Mesothelial cell of epicardium (in vitro differentiated cells): ENCODE measurements at places on chromosomes 3 and 15.

DNA sequence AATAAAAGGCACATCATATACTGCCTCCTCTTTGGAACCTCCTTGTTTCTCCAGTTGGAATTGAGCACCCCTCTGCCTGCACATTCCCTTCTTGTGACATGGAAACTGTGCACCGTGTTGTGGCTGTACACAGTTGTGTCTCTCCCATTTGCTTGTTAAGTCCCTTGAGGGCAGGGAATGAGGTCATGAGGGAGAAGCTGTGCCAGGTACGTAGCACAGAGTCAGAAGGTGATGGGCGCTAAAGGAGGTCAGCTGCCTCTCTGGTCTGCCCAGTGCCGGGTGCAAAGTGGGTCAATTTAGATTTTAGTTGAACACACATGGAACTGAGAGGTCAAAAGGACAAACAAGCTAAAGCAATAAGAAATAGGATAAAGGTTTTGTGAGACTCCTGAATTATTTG is 124.4 kb downstream of the FAM43A start:
- no peak for DNase-seq
- no peaks in the 10 kb centered on the region for H3K36me3 ChIP-seq
- no peak overlapping the region for H3K4me3 ChIP-seq
- H3K27ac ChIP-seq: no peak overlapping the region

DNA sequence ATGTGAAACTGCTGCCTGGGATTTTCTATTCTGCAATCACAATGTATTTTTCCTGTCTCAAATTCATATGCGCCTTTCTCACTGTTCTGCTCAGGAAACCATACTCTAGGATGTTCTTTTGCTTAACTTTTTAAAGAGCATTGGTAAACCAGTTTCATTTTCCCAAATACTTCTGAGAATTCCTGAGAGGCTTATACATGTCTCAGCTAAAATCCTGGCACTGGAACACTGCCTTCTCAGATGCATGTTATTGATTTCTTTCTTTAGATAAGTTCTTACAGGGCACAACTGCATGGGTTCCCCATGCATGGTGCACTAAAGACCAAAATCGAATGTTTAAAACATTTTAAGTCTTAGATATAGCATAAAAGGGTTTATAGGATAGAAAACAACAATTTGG is 178.3 kb upstream of the PLSCR5 start:
- no peak overlapping the region for H3K4me3 ChIP-seq
- no peaks in the 10 kb centered on the region for H3K4me1 ChIP-seq
- H3K36me3 ChIP-seq: no peaks in the 10 kb centered on the region
- no peak for DNase-seq
- H3K27ac ChIP-seq: no peak overlapping the region
- peaks cover 2% of the 10 kb centered on the region for H3K27me3 ChIP-seq

DNA sequence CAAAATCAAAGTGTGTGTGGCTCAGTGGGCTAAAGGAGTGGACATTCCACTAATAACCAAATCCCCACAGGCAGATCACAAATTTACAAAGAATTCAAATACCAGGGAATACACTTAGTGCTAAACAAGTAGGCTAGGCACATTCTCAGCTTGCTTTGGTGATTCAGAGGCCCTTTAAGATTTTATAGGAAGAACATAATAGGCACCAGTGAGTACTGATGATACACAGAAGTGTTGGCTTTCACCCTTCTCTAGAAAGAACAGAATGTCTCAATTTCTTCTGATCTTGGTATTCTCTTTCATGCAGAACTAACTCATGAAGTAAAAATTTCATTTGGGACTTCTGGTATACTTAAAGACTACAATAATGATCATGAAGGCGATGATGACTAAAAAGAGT is 55.0 kb downstream of the POLR2M start:
- H3K4me1 ChIP-seq: peaks cover 2% of the 10 kb centered on the region
- H3K36me3 ChIP-seq: no peaks in the 10 kb centered on the region
- no peak overlapping the region for H3K4me3 ChIP-seq
- DNase-seq: no peak
- H3K27me3 ChIP-seq: peaks cover 3% of the 10 kb centered on the region

- no peaks in the 10 kb centered on the region for H3K36me3 ChIP-seq
- no peak overlapping the region for H3K27ac ChIP-seq
- H3K4me3 ChIP-seq: no peak overlapping the region
- H3K4me1 ChIP-seq: peaks cover 21% of the 10 kb centered on the region
- no peak for DNase-seq
Observed at GRCh38 chr3:193736616-193737015, 143.6 kb downstream of the OPA1 start.

GRCh38 chr3:114449271-114450007 is 155.6 kb downstream of the TIGIT start:
- H3K4me3 ChIP-seq: no peak overlapping the region
- peaks cover 44% of the 10 kb centered on the region for H3K4me1 ChIP-seq
- no peaks in the 10 kb centered on the region for H3K36me3 ChIP-seq
- DNase-seq: no peak
- peaks cover 8% of the 10 kb centered on the region for H3K27me3 ChIP-seq

DNA sequence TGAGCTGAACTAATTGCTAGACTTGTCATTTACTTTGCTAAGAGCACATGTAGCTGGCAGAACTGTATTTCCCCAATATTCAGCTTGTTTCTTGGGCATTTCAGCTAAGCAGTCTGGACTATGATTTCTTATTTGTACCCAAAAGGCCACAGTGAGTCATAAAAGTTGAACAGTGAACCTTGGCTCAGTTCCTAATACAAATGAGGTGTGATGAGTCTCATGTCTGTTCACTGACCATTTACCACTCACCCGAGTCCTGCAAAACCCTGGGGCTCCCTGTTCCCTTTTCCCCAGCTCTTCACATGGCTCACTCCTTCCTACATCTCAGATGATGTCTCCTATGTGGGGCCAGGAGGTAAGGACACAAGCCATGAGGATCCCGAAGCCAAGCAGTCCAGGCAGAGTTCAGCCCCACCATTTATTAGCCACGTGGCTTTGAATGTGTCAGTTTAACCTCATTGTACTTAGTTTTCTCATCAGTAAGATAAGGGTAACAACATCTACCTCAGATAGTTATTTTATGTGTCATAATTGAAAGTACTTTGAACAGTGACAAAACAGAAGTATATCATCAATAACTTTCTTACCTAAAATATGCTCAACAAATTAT is 239.3 kb downstream of the IL5RA start:
- H3K27ac ChIP-seq: no peak overlapping the region
- H3K27me3 ChIP-seq: no peaks in the 10 kb centered on the region
- no peak for DNase-seq
- H3K4me1 ChIP-seq: peaks cover 9% of the 10 kb centered on the region
- no peak overlapping the region for H3K4me3 ChIP-seq
- H3K36me3 ChIP-seq: peaks cover 3% of the 10 kb centered on the region

- peaks cover 36% of the 10 kb centered on the region for H3K27me3 ChIP-seq
- no peak for DNase-seq
- peaks cover 4% of the 10 kb centered on the region for H3K4me1 ChIP-seq
- no peak overlapping the region for H3K4me3 ChIP-seq
- H3K36me3 ChIP-seq: no peaks in the 10 kb centered on the region
Observed at GRCh38 chr3:135033737-135034136, 238.7 kb downstream of the EPHB1 start.

DNA sequence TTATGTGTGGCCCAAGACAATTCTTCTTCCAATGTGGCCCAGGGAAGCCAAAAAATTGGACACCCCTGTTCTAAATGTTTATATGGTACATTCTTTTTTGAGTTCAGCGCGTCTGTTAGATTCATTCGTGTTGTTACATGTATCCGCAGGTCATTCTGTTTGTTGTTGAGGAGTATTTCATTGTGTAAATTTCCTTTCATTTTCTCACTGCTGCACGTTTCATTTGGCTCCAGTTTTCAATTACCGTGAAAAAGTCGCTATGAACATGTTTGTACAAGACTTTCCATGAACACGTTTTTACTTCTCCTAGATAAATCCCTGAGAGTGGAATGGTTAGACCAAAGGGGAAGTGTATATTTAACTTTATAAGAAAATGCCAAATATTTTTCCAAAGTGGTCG is 7.5 kb upstream of the OPA1 start:
- peaks cover 6% of the 10 kb centered on the region for H3K4me1 ChIP-seq
- H3K36me3 ChIP-seq: no peaks in the 10 kb centered on the region
- no peak overlapping the region for H3K27ac ChIP-seq

DNA sequence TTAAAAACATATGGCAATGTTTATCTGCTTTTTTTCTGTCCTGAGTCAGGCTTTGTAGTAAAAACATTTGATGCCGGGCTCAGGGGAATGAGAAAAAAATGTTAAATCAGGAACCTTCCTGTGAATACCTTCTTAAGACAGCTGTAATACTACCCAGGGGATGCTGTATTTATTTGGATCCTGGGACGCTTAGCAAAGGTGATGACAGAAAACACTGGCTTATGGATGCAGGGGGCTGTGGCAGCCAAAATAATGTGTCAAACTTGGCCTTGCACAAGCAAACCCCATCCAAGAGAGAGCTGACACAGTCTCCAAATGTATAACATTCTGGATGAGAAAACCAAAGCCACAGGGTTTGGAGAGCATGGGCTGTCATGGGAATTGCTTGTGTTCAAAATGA is 438.2 kb upstream of the PROK2 start:
- DNase-seq: no peak
- peaks cover 12% of the 10 kb centered on the region for H3K36me3 ChIP-seq
- H3K27ac ChIP-seq: no peak overlapping the region

DNA sequence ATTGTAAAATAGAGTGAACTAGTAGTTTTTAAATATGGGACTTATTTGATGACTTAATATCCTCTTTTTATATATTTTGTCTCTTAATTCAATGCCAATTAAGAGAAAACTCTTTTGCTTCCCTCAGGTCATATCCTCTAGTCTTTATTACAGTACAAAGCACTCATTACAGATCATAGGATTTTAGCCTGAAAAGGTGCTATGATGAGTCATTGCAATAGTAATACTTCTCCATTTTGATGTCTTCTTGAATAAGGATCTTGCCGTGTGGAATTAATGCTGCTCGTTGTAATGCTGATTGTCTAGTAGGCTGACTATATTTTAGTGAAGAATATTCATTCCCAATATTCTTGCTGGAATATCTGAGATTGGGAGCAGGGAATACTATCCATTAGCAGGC is 612.2 kb upstream of the GOLIM4 start:
- no peak overlapping the region for H3K4me3 ChIP-seq
- peaks cover 29% of the 10 kb centered on the region for H3K36me3 ChIP-seq
- peaks cover 7% of the 10 kb centered on the region for H3K4me1 ChIP-seq
- no peaks in the 10 kb centered on the region for H3K27me3 ChIP-seq

- H3K36me3 ChIP-seq: peaks cover 3% of the 10 kb centered on the region
- no peak overlapping the region for H3K4me3 ChIP-seq
- no peak overlapping the region for H3K27ac ChIP-seq
- no peak for DNase-seq
- H3K4me1 ChIP-seq: no peaks in the 10 kb centered on the region
Observed at GRCh38 chr3:16254916-16255315, 9.8 kb downstream of the DPH3 start.

GRCh38 chr3:139774560-139775302 is 97.0 kb upstream of the NMNAT3 start:
- no peak for DNase-seq
- H3K36me3 ChIP-seq: no peaks in the 10 kb centered on the region
- H3K27me3 ChIP-seq: no peaks in the 10 kb centered on the region
- peak overlapping the region; percentile 62 for H3K27ac ChIP-seq
- H3K4me1 ChIP-seq: peaks cover 23% of the 10 kb centered on the region

DNA sequence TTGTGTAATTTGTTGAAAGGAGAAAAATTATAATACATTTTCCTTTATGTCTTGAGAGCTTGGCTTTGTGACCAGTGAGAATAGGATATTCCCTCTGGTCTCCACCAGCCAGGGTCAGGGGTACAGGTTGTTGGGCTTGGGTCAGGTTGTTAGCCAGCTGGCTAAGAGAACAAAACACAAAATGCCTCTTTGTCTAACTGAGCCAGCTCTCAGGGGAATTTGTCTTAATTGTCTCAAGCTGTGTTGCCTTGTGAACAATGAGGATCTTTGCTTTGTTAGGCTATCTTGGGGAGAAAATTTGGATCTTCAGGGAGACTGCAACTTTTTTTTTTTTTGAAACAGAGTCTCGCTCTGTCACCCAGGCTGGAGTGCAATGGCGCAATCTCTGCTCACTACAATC is 17.7 kb upstream of the GK5 start:
- H3K4me3 ChIP-seq: no peak overlapping the region
- H3K36me3 ChIP-seq: no peaks in the 10 kb centered on the region
- no peak for DNase-seq

DNA sequence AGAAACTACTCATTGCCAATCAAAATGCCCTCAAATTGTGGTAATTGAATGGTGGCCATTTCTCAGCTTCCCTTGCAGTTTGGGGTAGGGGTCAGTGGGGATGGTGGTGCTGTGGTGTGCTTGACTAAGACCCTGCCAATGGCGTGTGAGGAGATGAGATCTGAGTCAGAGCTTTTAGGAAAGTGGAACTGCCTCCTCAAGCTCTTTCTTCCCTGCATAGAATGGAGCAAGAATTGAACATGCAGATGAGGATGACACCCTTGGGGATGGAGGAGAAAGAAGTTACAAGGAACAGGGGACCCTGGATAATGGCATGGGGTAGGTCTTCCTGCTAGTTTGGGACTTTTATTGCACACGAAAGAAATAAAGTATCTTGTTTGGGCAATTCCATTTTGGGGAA is 188.0 kb downstream of the PEX5L start:
- no peaks in the 10 kb centered on the region for H3K4me1 ChIP-seq
- no peak overlapping the region for H3K4me3 ChIP-seq
- H3K27me3 ChIP-seq: peaks cover 15% of the 10 kb centered on the region

- no peaks in the 10 kb centered on the region for H3K36me3 ChIP-seq
- H3K4me1 ChIP-seq: peaks cover 7% of the 10 kb centered on the region
- no peak overlapping the region for H3K27ac ChIP-seq
Observed at GRCh38 chr15:38867556-38867955, 302.9 kb upstream of the RASGRP1 start.

GRCh38 chr15:38085114-38085513 is 150.7 kb downstream of the TMCO5A start:
- H3K4me1 ChIP-seq: peaks cover 19% of the 10 kb centered on the region
- H3K36me3 ChIP-seq: no peaks in the 10 kb centered on the region
- no peak for DNase-seq
- H3K4me3 ChIP-seq: no peak overlapping the region
- no peak overlapping the region for H3K27ac ChIP-seq

DNA sequence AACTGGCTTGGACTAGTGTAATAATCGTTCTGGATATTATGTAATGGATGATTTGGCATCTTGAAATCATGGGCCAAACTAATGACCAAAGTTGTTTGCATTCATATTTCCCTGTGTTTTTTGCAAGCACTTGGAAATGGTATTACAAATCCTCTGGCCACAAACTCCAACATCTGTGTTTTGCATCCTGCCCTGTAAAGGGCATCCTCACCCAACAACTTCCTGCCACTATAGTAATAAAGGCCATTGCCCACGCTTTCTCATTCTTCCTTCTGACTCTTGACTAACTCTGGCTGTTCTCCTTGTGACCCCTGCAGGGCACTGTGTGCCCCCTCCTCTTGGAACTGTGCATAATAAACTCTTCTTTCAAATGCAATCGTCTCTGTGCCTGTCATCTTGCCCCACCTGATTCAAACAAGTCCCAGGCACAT is 25.4 kb upstream of the PSMD6 start:
- no peak overlapping the region for H3K4me3 ChIP-seq
- peaks cover 19% of the 10 kb centered on the region for H3K27me3 ChIP-seq
- no peak overlapping the region for H3K27ac ChIP-seq
- no peak for DNase-seq
- no peaks in the 10 kb centered on the region for H3K36me3 ChIP-seq

GRCh38 chr15:33587773-33588172 is 277.0 kb downstream of the RYR3 start:
- DNase-seq: no peak
- no peaks in the 10 kb centered on the region for H3K27me3 ChIP-seq
- no peaks in the 10 kb centered on the region for H3K36me3 ChIP-seq
- H3K4me1 ChIP-seq: no peaks in the 10 kb centered on the region
- no peak overlapping the region for H3K4me3 ChIP-seq

GRCh38 chr3:185976977-185977678 is 39.3 kb upstream of the TRA2B start:
- H3K36me3 ChIP-seq: no peaks in the 10 kb centered on the region
- H3K4me3 ChIP-seq: no peak overlapping the region
- peaks cover 16% of the 10 kb centered on the region for H3K27me3 ChIP-seq
- H3K27ac ChIP-seq: no peak overlapping the region
- DNase-seq: peak; percentile 77
